Left renal cortex interstitium (tissue), 4 donors: ENCODE measurements at places on chromosomes 5 and 9. TPM values are rescaled to one million over a fixed set of nuclear protein-coding genes. Genes with fewer than 3 reads are reported as not detected.
A peak's percentile ranks its signal among the peaks of the same experiment; 100 is the strongest.

Gene KCNT1
- 0.30 TPM for polyA plus RNA-seq

Gene PTRH1
- 21.6 TPM for polyA plus RNA-seq

Gene ENTREP1
- 3.9 TPM for polyA plus RNA-seq

GRCh38 chr5:14491015-14491915, 90.3 kb upstream of the OTULINL start:
- no peak for DNase-seq

DNA sequence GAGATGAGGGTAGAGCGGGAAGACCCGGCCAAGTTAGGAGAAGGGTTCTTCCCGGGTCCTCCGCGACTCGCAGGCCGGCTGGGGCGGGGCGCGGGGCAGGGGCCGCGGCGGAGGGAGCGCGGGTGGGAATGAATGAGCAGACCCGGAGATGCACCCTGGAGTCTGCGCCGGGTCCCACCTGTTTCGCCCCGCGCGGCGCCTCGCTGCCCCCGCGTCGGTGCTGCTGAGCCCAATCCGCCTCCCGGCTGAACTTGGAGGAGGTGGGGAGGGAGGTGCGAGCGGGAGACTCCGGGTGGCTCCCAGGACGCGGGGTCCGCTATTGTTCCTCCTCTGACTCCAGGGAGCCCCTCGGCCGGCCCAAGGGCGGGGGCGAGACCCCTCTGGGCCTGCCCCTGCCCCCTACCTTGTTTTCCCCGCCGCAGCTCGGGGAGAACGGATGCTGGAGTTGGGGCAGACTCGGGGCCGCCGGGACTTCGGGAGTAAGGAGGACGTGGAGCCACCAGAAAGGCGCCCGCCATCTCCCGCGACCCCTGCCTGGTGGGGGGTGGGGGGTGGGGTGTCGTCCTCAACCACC, 659 bp downstream of the RAI14 start:
- DNase-seq: peak; percentile 26

GRCh38 chr5:110304176-110304575, 422.3 kb downstream of the TMEM232 start:
- DNase-seq: no peak

DNA sequence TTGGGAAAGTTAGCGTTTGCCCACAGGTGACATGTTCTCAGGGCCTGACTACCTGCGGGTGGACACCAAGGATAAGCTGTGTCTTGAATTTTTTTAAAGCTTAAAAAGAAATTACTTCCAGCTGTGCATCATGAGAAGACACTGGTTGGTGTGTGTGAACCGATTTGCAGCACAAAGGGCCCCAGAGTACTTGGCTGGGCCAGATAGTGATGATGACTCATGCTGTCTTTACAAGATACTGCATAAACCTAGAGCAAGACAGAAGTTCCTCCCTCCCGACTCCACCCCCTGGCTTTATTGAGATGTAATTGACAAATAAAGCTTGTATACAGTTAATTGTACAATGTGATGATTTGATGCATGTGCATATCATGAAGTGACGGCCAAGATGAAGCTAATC, 212.8 kb downstream of the NXNL2 start:
- no peak for DNase-seq

- DNase-seq: no peak
Observed at GRCh38 chr5:139820130-139820529, 24.5 kb downstream of the PSD2 start.

- DNase-seq: no peak
Observed at GRCh38 chr5:168580227-168580508, 1.0 kb upstream of the PANK3 start.
